Activated T-cell treated with anti-CD3 and anti-CD28 coated beads for 4 hours (primary cell): ENCODE measurements at places on chromosomes 6 and 20.

- no peak for DNase-seq
Measured at GRCh38 chr6:34073540-34073939, 72.3 kb downstream of the GRM4 start.

DNA sequence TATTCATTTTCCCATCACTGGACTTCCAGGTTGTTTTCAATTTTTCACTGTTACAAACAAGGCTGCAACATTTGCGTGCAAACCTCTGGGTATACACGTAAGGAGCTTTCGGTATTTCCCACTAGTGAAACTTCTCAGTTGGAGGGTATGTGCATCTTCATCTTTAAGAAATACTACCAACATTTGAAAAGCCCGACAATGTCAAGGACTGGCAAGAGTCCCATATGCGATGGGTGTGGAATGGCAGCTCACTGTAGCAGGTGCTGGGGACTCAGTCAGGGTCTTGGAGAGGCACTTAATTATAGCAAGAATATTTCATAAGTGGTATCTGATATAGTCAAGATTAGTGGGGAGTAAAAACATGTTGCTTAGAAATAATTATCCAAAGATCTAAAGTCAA is 8.9 kb upstream of the HLA-B start:
- no peak for DNase-seq

DNA sequence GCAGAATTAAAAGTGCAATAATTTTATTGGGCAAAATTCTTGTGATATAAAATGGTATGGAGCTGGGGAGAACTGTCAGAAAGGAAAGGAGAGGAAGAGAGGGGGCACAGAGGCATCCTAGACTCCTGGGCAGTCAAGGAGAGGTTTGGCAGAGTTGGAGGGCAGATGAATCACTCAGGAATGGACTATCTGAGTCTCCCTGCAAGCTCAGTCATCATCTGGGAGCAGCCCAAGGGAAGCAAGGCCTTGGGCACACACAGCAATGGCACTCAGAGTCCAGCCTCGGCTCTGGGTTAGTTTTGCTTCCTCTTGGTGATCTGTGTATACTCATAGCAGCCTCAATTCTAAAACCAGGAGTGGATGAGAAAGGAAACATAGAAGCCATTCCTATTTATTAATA is 67.2 kb downstream of the SLC22A1 start:
- no peak for DNase-seq

DNA sequence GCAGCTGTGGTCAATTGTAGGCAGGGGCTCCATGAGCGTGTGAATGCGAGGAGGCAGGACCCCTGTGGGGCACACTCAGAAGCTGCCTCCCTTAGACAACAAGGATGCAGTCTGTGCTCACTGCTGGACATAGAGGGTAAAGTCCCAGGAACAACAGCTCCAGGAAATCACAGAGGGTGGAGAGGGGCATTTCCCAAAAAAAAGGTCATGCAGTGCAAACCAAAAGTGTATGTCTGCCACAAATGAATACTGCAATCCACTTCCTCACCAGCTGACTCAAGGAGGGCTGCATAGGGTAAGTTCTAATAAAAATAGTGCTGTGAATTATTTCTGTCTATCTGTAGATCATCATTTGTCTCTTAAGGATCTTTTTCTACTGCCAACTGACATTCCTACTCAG is 95.8 kb downstream of the RNF182 start:
- DNase-seq = no peak

- no peak for DNase-seq
Measured at GRCh38 chr20:4153251-4153650, 137.9 kb upstream of the RNF24 start.

GRCh38 chr6:80639181-80639629 is 532.7 kb downstream of the BCKDHB start:
- no peak for DNase-seq

DNA sequence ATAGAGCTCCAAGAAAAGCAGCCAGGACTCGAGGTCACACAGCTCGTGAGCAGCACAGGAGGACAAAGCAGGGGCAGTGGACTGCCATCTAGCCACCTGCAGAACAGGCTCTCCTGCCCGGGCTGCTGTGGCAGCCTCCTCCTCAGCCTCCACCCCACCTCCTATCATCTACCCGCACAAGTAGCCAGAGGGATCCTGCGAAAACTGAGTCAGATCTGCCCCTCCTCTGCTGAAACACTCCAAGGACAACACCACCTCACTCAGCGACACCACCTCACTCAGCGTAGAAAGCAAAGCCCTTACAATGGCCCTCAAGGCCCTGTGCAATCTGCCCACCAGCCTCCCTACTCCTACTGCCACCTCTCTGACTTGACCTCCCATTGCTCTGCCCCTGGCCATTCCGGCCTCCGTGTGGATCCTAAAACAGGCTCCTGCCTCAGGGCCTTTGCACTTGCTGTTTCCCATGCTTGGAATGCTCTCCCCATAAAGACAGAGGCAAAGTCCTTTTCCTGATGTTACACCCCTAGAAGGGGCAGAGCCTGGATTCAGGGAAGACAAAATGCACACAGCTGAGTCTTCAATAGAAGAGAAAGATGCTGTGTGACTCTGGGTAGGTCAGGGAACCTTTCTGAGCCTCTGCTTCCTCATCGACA is 19.3 kb downstream of the PREX1 start:
- no peak for DNase-seq

DNA sequence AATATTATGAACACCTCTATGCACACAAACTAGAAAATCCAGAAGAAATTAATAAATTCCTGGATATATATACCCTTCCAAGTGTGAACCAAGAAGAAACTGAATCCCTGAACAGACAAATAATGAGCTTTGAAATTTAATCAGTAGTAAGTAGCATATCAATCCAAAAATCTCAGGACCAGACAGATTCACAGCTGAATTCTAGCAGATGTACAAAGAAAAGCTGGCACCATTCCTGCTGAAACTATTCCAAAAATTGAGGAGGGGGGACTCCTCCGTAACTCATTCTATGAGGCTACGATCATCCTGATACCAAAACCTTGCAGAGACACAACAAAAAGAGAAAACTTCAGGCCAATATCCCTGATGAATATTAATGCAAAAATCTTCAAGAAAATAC is 67.0 kb upstream of the PDE7B start:
- no peak for DNase-seq

- no peak for DNase-seq
Measured at GRCh38 chr6:16985513-16986284, 116.2 kb upstream of the STMND1 start.

GRCh38 chr6:104301951-104302350 is 557.8 kb downstream of the HACE1 start:
- DNase-seq = no peak

- DNase-seq = no peak
Measured at GRCh38 chr6:50543666-50544065, 169.7 kb upstream of the TFAP2D start.

- DNase-seq = no peak
Measured at GRCh38 chr20:41183831-41184230, 46.5 kb downstream of the PLCG1 start.

DNA sequence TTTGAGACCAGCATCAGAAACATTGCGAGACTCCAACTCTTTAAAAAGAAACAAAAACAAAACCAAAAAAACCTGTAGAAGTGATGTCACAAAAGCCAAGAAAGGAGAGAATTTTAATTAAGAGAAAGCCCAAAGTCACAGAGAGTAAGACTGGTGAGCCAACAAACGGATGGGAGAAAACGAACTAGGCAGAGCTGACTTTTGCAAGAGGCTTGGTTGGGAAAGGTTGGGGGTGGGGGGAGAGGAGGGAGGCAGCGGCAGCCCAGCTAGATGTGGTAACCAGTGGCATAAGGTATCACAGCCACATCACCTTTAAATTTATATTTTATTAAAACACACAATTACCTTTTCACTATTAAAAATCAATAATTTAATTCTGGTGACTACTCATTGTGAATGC is 23.5 kb downstream of the NOL7 start:
- DNase-seq = no peak

DNA sequence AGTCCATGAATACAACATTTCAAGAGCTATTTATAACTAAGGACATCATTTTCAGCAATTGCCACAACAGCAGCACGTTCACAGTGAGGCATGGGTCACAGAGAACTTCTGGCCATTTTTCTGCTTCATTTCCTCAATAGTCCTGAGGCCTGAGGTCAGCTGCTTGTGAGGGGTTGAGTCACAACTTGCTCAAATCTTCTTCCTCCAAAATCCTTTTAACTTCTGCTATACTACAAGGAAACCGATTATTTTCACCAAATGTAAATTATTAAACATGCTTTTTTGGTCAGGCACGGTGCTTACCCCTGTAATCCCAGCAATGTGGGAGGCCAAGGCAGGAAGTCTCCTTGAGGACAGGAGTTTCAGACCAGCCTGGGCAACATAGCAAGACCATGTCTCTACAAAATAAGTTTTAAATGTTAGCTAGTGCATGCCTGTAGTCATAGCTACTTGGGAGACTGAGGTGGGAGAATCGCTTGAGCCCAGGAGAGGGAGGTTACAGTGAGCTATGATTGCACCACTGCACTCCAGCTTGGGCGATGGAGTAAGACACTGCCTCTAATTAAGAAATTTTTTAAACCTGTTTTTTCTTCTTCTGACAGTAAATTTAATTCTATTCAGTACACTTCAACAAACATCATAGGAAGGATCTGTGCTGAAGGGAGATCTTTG is 11.1 kb upstream of the SLC16A10 start:
- no peak for DNase-seq

DNA sequence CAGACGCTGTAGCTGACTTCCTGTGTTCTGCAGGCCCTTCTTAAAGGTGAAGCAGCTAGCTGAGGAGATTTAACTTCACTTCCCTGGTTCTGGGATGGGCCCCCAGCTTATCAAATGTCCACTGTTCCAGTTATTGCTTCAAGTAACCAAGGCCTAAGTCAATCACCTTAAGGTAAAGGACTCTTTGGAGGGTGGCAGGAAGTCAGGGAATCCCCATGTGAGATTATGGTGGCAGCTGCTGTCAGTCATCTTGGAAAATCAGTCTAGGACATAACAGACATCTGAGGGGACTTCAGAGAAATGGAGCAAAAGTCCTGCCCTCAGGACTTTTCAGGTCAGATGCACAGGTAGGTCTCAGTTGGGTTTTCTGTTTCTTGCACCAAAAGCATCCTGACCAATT is 3.8 kb downstream of the ELOVL5 start:
- no peak for DNase-seq

DNA sequence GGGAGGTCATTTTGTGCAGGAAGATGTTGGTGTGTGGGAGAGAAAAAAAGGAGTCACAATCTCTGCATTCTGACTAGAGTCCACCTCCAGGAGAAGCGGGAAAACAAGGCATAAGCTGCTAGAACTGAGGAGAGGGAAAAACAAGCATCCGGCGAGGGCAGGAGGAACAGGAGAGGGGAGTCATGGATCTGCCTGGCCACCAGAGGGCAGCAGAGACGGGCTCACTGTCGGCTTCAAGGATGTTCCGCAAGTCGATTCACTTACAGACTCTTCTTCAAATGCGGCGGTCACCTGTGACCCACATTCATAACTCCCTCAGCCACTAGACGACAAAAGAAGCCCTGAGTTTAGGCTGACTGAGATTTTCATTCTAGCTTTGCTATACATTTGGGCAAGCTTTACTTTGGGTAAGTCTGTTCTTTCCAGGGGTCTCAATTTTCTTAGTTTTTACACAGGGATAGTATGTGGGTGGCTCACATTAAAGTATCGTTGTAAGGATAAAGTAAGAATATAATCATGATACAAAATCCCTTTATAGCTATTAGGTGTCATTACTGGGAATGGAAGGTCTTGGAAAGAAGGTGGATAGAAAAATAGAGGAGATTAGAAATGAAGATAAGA is 6.6 kb upstream of the BTNL2 start:
- peak; percentile 83 for DNase-seq

DNA sequence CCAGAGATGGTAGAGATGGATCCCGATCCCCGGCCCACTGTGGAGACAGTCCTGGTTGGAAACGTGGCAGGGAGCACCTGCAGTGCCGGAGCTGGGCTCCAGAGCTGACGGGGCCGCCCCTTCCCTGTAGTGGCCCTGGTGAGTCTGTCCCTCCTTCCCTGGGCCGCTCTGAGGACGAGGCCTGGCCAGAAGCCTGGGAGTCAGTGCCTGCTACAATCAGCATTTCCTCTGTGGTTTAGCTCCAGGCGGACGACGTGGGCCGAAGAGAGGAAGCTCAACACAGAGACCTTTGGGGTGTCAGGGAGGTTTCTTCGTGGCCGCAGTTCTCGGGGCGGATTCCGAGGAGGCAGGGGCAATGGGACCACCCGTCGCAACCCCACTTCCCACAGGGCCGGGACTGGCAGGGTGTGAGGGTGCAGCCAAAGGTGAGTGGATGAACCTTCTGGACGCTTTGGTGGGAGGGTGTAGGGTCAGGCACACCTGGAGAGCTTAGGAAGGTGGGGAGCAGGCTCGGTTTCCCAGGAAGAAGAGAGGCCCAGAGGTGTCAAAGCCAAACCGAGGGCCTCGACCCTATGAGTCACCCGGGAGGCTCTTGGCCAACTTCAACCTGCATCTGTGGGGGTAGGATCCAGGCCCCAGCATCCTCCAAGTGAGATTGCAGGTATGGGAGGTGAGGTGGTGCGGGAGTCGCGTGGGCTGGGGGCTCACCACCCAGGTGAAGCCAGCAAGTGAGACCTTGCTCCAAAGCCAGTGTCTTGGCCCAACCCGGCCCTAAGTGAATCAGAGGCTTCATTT is 9.9 kb downstream of the PSMA7 start:
- no peak for DNase-seq

- DNase-seq = peak; percentile 37
Measured at GRCh38 chr6:34145161-34146020, 496 bp downstream of the GRM4 start.
